ENCODE measurements at places on chromosomes 7 and 10. TPM values are rescaled to one million over a fixed set of nuclear protein-coding genes. Genes with fewer than 3 reads are reported as not detected.
A peak's percentile ranks its signal among the peaks of the same experiment; 100 is the strongest.

The GOT1 gene
- 48.1 TPM for total RNA-seq

The RET gene
- total RNA-seq = not detected

The XPNPEP1 gene
- 109 TPM for total RNA-seq

The AP4M1 gene
- total RNA-seq = 13.9 TPM

The CAV2 gene
- total RNA-seq = 25.2 TPM

The CCDC3 gene
- 112 TPM for total RNA-seq

The NUP42 gene
- 71.9 TPM for total RNA-seq

The FGFBP3 gene
- 0.53 TPM for total RNA-seq

The ATXN7L1 gene
- 5.9 TPM for total RNA-seq

The CRYGN gene
- not detected for total RNA-seq

The CTAGE15 gene
- total RNA-seq = not detected

The NPC1L1 gene
- not detected for total RNA-seq

- peak; percentile 24 for DNase-seq
Measured at GRCh38 chr7:111486472-111487142, 75.7 kb downstream of the IMMP2L start.

DNA sequence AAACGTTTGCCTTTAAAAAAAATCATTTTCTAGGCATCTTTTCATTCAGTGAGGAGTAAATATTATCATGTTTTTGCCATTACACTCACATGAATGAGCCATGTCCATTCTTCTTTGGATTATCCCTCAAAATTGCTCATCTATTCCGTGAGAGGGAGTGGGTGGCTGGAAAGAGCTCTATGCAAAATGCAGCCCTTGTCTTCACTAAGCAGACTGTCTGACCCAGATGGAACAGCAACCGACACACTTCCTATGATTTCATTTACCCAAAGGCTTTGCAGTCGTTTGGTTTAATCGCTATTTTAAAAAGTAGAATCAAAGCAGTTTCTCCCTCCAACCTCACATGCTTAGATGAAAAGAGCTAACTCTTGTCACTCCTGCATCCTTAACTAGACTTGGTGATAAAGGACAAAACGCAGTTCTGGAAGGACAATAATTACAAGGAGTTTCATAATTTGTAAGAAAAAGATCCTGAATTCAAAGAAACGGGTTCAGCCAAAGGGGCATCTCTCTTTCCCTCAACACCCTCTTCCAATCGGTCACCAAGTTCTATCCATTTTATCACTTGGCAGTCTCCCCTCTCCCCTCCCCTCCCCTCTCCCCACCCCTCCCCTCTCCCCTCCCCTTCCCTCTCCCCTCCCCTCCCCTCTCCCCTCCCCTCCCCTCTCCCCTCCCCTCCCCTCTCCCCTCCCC is 198.1 kb upstream of the STK17A start:
- no peak for DNase-seq

DNA sequence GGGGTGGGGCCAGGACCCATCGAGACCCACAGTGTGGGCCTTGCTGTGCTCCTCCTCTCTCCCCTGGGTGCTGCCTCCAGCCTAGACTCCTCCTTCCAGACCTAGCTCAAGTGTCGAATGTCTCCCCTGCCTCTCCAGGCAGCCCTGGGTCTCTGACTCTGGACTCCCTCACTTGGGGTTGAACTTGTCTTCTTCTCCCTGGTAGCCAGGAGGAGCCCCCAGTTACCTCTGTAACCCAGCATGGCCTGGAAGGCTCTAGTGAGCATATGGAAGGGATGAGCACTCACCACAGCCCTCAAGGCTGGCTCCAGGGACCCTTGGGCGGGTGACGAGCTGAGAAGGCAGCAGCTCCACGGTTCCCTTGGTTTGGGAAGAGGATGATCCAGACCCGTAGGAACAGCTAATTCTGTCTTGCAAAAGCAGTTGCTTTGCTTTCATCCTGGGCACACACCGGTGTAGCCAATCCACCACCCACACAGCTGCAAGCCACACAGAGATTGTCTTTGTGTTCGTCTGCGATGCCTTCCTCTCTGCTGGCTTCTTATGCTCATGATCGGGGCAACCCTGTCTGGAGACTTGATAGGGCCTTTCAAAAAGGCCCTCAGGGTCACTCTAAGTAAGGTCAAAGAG is 52.3 kb upstream of the ANTXRL start:
- no peak for DNase-seq

DNA sequence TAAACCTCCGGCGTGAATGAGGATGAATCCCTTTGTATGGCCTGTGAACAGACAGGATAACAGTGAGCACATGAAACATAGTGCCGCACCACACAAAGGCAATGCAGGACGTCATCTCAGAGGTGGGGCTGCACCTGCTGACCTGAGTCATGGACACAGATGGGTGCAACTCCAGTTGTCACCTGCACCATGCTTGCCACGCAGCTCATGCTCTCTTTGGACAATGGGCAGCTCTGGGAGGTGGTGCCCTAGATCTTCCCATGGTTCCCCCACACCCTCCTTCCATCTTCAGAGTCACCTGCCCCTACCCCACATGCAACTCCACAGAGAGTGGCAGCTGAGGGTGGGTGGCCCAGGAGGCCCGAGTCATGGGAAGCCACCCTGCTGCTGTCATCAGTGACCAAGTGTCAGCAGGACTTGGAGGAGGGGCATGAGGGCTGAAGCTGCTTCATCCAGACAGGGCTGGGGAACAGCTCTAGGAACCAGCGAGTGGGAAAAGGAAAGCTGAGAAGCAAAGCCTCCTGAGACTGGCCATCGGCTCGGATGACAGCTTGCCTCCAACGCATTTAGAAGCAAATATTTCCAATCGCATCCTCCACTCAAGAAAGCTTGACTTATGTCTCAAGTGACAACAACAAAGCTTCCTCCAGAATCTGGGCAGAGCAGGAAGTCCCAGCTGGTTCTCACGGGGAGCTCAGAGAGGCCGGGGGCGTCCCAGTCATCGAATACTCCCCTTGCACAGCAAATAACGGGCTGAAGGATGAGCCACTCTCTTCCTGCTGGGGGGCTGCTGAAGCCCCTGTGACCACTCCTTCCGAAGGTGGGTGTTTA is 27.1 kb downstream of the VIPR2 start:
- no peak for DNase-seq

DNA sequence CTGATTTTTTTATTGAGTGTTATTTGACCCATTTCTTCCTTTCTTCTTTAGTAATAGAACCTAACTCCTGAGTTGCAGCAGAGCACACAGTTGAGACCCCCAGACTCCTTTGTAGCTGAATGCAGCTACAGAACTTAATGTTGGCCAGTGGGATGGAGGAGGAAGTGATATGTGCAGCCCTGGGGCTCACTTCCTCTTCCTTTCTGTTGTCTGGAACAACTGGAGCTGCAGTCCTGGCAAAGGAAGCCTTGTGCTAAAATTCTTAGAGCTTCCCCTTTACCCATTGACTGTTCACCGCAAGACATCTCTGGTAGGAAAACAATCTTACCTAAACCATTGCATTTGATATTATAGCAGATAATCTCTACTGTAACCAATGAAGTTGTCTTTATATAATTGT is 86.6 kb downstream of the ITGB8 start:
- no peak for DNase-seq

DNA sequence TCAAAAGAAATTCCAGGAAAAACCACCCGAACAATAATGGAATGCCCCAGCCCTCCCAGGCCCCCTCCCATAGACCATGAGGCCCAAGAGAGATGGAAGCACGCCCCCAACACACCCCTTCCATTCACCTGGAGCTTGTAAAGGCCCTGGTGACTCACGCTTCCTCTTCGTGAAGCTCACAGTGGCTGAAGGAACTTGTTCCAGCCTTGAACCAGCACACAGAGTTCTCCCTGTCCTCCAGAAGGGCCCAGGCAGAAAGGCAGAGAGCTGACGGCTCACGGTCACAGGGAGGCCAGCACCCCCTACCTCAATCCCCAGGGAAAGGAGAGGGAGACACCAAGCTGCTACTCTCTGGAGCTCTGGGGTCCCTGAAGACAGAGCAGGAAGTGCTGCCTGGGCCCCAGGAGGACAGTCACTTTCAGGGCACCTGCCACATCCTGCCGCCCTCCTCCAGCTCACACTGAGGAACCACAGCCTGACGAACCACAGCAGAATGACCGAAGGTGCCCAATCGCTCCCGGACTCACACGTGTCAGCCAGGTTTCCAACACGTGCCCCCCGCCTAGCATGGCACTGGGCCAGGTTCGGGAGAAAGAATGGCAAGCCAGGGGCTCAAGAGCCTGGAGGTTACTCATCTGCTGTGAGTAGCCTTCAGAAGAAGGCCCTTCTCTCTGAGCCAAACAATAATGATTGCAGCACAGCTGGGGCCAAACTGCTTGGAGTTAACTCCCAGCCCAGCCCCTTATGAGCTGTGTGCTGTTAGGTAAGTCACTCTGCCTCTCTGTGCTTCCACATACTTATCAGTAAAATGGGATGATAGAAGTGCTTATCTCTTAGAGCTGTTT is 52.8 kb downstream of the DLG5 start:
- DNase-seq = no peak

DNA sequence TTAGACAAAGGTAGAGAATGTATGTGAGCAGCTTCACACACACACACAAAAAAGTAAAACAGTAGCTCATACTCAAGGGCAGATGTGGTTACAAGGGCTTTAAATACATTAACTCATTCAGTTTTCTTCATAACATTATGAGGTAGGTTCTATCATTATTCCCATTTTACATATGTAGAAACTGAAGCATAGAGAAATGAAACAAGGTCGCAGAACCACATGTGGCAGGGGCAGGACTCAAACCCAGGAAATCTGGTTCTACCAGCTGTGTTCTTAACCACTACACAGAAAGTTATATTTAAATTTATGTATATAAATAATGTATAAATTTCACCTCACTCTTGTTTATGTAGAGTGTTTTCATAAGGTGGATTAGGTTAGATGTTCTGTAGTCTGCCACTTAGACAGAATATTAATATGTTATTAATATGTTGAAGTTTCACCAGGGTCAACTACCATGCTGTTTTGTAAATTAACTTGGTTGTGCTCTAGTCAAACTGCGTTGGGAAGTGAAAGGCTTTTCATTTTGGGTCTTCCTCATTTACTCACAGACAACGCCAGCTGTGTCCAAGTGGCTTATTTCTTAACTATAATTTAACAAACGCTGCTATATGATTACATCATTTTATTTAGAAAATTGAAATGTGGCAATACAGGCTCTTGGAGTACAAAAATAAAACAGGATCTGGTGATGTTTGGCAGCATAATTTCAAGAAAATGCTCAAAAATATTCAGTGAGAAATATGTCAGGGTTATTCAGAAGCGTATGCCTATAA is 138.4 kb downstream of the MDFIC start:
- DNase-seq = no peak

- DNase-seq = no peak
Measured at GRCh38 chr10:48547981-48548380, 56.9 kb downstream of the ARHGAP22 start.

GRCh38 chr10:80518807-80519360 is 18.8 kb upstream of the SH2D4B start:
- peak; percentile 42 for DNase-seq

- no peak for DNase-seq
Measured at GRCh38 chr7:33705333-33705833, 200.0 kb upstream of the BMPER start.

GRCh38 chr10:67045404-67045803 is 119.6 kb downstream of the LRRTM3 start:
- no peak for DNase-seq

- DNase-seq = no peak
Measured at GRCh38 chr7:105268056-105268455, 120.7 kb downstream of the SRPK2 start.

- DNase-seq = peak; percentile 37
Measured at GRCh38 chr7:117324960-117325359, 2.1 kb upstream of the WNT2 start.

- DNase-seq = no peak
Measured at GRCh38 chr7:77386165-77386822, 29.9 kb downstream of the GSAP start.

DNA sequence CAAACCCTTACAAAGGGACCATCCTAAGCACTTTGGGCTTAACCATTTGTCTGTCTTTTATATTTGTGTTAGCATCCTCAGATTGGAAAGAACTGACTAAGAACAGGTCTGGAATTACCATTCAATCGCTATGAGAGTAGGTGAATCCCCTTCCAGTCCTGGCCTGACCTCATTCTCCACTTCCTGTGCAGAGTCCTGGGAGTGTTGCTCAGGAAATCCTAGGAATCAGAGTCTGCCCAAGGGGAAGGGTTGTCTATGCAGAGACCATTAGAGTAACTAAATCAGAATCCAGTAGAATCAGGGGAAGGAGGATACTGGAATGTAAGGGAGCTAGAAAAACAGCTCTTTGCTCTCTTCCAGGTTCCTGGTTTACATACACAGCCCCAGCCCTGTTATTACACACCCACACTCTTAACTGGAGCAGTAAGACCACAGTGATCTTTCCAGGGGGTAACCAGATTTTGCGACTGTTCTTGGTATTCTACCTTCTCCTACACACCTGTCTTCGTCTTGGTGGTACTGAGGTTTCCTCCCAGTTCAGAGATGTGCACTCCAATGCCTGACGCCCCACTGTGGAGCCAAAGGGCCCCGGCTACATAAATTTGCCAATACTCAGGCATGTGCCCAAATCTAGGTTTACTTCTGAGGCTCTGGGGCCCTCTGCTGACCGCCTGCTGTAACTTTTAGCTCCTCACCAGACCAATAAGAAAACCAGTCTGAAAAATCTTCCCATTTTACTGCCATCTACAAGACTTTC is 103.7 kb downstream of the RNF216 start:
- DNase-seq = peak; percentile 72

DNA sequence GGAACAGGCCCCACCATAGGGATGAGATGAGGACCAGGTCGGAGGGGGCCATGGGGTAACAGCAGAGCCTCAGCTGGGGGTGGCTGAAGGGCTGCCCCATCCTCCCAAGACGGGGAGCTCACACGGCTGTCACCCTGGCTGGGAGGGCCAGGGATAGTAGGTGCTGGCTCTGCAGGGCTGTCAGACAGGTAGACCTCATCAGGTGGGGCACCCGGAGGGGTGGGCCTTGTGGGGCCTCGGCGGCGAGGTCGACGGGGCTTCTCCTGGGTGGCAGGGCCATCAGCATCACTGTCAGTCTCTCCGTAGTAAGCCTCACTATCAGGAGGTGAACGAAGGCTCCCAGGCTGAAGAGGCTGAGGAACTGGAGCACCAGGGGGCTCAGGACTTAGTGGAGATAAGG is 2.6 kb downstream of the SYNPO2L start:
- DNase-seq = no peak

- DNase-seq = no peak
Measured at GRCh38 chr7:108048422-108048821, 45.5 kb upstream of the LAMB1 start.

DNA sequence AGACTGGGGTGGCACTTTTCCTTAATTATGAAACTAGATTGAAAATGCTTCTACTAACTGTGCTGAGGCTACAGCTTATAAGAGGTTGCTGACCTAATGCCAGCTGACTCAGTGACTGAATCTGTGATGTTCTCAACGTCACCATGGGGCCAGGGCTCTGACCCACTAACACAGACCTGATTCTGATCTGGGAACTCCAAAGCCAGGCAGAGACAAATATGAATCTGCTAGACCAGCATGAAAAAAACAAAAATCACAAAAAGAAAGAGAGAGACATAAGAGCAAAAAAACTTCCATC is 16.1 kb downstream of the USP6NL start:
- no peak for DNase-seq

DNA sequence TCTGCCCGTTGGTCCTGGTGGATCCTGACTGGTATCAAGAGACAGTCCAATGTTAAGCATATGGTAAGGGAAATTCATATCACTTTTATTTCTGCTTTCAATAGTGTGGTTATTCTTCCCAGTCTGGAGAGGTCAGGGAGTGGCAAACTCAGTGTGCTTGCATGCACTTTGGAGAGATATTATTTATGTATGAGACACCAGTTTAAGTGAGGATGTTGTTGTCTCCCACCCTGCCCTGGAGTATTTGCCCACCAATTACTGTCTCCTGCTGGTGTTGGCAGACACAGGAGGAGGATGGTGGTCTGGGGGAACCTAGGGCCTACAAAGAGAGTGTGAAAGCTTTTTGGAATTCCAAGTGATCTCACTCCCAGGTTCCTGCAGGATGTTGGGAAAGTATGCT is 59.7 kb downstream of the OR13A1 start:
- DNase-seq = no peak
